NCI-H2029 (cell line): ENCODE measurements at places on chromosomes 2 and 18.

- no peak for DNase-seq
Observed at GRCh38 chr2:238595750-238596570, 169.2 kb downstream of the ASB1 start.

DNA sequence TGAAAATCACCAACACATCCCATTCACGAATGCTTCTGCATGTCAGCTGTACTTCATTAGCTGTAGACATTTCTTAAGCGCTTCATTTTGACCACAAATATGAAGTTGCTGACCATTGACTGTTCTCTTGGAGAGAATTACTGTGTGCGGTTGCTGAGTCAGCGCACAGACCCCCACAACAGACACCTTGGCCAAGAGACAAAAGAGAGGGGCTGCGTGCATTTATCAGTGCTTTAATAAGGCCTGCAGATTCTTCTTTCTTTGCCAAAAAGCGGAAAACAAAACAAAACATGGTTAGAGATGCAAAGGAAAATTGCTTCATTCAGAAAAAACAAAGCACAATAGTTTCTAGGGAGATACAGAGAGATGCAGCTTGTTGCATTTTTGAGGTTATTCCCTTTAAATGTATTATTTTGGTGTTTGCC is 174.7 kb downstream of the ACKR3 start:
- DNase-seq = no peak

DNA sequence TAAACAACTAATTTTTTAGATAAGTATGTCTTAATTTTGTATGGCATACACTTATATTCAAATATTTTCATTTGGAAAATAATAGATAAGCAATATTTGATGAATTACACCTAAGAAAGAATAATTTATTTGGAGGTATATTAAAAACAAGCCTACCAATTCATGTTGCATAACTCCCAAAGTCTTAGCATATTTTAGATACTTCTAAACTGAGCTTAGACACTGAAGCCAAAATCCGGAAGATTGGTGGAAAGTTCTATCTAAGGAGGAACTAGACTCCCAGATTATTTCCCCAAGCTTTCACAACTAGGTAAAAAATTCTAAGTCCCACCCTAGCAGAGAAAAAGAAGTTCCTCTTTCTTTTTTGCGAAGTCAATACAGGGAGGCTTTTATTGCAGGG is 221.0 kb upstream of the MMADHC start:
- no peak for DNase-seq

- DNase-seq = no peak
Observed at GRCh38 chr2:217219164-217219520, 359.3 kb upstream of the TNP1 start.

GRCh38 chr2:178521304-178522150 is 41.3 kb downstream of the PLEKHA3 start:
- DNase-seq = no peak

DNA sequence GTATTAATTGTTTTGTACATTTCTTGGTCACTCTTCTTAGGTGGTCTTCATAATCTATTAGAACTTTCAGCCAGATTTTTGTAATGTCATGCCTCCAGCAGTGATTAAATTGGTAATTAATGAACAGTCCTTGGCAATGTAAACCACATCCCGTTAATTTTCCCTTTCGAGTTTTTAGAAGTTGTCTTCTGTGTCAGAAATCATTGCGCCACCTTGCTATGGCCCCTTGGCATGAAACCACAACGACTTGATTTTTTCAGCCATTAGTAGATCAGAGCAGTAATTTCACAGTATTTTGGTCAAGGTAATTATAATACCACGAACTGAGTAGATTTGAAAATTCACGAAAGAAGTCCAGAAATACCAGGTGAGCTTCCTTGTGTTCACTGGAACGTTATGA is 86.0 kb upstream of the OTX1 start:
- DNase-seq = no peak

- DNase-seq = no peak
Observed at GRCh38 chr2:221310730-221311129, 261.4 kb downstream of the EPHA4 start.

DNA sequence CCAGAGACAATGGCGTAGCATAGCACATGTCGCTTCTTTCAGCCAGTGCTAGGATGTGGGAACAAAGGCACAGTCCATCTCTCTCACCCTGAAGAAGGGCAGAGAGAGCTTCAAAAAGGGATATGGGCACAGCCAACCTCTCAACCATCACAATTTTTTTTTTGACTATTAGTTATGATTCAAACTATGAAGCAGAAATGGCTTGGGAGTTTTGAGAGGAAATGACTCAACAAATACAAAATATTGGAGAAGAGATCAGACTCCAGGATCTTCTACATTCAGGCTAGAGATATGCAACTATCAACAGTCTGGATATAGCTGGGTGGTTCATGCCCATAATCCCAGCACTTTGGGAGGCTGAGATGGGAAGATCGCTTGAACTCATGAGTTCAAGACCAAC is 109.1 kb downstream of the MCFD2 start:
- no peak for DNase-seq

- no peak for DNase-seq
Observed at GRCh38 chr2:240946046-240946445, 39.9 kb downstream of the CROCC2 start.

DNA sequence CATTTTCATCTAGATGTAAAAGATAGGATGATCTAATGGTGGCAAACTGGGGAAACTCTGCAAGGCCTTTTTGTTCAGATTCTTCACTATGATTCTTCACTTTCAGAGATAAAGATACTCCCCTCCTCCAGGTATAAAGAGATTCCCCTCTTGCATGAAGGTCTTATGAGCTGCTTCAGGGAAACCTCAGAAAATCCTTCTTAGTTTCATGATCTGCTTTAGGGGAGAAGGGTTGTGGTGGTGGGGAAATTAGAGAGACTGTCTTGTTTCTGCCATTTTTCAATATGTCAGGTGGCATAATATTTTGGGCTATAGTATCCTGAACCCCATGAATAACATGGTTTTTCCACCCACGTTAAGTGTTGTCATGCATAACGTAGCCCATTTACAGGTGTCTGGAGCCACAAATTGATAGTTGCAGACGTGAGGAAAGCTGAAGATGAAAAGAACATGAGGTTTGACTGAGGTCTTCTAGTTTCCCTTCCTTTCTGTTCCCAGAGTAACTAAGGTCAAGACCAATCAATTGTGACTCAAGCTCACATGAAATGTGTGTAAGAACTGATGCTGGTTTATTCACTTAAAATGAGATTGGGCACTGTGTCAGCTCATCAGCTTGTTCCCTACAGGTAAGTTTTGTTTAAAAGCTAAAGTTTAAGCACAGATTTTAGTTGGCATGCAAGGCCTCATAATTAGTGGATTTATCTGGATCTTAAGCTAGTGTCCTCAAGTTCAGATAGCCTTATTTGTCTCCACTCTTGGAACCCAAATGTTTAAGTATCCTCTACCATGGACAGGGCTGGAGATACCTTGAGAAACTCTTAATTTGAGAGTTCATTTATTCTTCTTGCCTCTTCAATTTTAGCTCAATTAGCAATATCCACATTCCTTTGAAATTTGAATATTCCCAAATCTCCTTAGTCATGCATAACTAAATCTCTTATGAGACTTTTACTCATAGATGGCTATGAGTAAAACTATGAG is 304.5 kb upstream of the FANCL start:
- no peak for DNase-seq

DNA sequence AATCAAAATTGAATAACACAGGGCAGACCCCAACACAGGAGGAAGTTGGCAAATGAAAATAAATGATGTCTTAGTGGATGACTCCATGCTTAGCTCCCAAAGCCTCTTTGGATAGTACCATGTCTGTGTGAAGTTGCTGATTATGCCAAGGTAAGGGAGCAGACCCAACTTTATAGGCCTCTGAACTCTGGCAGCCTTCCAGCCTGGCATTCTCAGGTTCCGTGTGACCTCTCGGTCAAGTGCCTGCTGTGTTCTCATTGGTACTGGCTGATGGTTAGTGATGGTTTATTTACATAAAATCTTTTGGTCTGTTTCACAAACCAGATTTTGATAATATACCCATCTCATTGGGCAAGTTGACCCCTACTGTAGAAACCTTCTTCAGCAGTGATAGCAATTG is 112.2 kb upstream of the TTC39C start:
- DNase-seq = peak; percentile 52

GRCh38 chr2:183068561-183068960 is 10.0 kb upstream of the DUSP19 start:
- DNase-seq = no peak

GRCh38 chr2:50484371-50484770 is 547.6 kb downstream of the NRXN1 start:
- no peak for DNase-seq

- DNase-seq = no peak
Observed at GRCh38 chr2:218536804-218537494, 31.2 kb downstream of the USP37 start.

DNA sequence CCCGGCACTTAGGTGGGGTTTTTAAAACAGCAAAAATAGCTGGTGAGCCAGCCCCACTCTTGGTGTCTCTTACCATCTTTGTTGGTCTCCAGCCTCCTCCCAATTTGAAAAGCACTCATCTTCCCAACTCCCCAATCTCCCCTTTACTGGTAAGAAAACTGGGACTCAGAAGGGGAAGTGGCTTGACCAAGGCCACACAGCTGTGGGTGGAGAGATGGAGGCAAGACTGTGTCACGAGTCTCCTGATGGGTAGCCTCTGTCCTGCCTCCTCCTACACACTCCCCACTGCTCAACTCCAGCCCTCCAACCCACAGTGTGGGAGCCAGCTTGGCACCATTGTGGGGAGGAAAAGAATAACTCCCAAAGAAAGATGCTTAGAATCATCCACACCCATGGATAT is 140.4 kb downstream of the SMAD2 start:
- DNase-seq = no peak

DNA sequence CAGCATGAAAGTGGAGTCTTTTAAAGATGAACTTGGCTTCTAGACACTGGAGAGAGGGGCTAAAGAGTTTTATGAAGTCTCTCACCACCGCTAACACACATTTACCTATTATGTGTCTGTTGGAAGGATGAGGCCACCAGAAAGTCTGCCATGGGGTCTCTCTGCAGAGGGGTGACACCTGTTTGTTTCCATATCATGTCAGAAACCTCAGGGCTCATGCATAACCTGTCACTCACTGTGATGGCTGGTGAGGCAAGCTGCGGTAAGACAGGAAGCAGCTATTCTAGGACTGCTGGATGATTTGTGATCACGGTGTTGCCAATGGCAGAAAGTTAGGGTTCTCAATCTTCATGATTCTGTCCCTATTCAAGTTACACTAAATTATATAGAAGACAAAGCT is 60.8 kb upstream of the DNMT3A start:
- no peak for DNase-seq

GRCh38 chr2:116696223-116696622 is 1118.3 kb upstream of the DDX18 start:
- no peak for DNase-seq

GRCh38 chr2:46955764-46956163 is 40.2 kb upstream of the MCFD2 start:
- DNase-seq = no peak

GRCh38 chr2:224849264-224849663 is 133.1 kb upstream of the CCDC195 start:
- no peak for DNase-seq

GRCh38 chr2:174977364-174977763 is 27.8 kb downstream of the CHN1 start:
- DNase-seq = no peak
